ENCODE measurements at places on chromosomes 12 and 14.

GRCh38 chr14:104639885-104640548 lies 35.4 kb upstream of the TMEM179 start:
- DNase-seq, result peak; percentile 6

- DNase-seq, result no peak
Observed at GRCh38 chr12:131853832-131854797, 25.9 kb downstream of the MMP17 start.

DNA sequence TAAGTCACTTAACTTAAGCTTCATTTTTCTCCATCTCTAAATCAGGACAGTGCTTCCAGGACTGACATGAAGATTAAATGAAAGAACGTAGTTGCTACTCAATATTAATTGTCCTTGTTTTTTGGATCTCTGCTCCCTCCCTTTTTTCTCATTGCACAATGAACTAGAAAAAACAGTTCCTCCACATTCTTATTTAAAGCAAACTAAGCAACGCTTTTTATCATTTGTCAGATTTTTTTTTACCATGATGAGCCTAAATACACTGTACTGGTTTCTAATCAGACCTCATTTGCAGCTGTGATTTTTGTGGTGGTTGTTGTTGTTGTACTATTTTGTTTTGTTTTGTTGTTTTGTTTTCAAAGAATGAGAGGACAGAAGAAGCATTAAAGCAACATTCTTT lies 23.2 kb upstream of the PARP11 start:
- DNase-seq, result no peak

GRCh38 chr14:98964171-98964570 lies 307.8 kb downstream of the BCL11B start:
- DNase-seq, result no peak

- DNase-seq, result no peak
Observed at GRCh38 chr12:53990311-53991076, 5.5 kb downstream of the HOXC10 start.

DNA sequence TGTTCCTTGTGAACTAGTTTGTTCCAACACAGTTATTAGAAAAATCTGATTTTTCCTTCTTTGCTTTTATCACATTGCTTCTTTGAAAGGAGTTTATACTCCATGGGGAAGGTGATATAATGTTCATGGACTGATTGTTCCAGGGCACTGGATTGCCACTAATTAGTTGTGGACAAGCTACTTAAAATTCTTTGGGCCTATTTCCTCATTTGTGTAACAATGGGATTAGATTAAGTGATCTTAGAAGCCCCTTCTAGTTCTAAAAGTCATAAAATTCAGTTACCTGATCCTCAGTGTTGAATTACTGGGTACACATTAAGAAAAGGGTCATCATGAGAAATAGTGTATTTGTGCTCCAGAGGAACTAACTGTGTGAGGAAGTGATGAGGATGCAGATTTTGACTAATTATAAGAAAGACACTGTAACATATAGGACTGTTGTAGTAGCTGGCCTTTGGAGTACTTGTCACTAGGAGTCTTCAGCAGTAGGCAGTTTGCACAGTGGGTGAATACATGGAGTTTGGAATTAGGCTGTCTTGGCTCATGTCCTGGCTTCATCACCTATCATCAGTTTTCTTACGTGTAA lies 82.2 kb downstream of the MIA2 start:
- DNase-seq, result no peak

GRCh38 chr12:23217158-23217557 lies 592.2 kb downstream of the ETNK1 start:
- no peak for DNase-seq

DNA sequence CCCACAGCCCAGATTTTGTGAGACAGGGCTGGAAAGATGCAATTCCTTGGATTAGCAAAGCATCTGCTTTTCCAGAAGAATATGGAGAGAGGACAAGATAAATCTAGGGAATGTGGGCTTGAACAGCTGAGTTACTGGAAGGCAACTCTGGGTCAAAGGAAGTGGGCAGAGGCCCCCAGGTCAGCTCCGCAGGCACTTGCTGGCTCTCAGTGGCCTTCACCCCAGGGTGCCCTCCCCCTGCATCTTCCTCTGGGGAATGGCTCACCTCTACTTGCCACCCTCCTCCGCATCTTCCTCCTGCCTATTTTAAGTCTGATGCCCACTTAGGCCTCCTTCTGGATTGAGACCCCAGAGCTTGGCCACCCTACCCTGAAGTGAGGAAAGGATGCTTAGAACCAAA lies 10.5 kb upstream of the PNMA1 start:
- DNase-seq, result no peak

GRCh38 chr12:59040656-59041055 lies 120.4 kb upstream of the LRIG3 start:
- DNase-seq, result no peak

GRCh38 chr12:68422956-68423574 lies 90.9 kb upstream of the MDM1 start:
- DNase-seq, result no peak

DNA sequence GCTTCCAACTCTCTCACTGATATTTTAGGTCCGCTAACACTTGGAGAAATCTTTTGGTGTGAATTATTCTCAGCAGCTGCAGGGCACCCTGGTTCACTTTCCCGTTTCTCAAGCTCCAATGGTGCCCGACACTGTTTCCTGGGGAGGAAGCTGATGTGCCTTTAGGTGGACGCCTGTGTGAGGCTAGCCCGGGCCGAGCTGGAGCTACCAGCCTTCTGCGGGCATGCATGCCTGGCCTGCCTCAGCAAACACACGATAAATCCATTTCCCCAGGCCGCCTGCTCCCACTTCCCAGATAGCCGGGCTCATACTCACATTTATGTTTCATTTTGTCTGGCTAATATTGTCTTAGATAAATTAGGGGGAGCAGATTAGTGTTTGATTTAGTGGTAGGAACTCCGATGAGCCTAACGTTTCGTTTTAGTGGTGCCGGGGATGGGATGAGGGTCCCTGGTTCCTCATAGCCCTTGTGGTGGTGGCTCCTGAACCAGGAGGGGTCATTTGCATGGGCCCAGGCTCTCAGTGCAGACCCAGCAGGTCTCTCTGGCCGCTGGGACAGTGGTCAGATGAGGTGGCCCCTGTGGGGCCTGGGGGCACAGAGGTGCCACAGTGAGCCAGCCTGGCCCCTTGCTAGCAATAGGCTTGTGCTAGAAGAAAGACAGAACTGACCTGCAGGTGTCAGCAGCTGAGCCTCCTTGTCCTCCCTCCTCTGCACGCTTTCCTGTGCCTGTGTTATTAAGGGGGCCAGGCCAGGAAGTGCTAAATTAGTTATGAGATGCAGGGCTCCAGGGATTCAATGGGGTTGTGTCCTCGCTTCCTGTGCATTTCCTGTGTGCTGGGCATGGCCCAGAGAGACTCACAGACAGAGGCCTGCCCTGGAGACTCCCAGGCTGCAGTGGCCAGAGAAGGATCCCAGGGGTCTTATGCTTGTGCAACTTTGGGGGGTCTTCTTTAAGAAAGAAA lies 88.3 kb downstream of the KIF26A start:
- DNase-seq, result no peak

- DNase-seq, result peak; percentile 6
Observed at GRCh38 chr14:62179367-62180018, 417.3 kb downstream of the SNAPC1 start.

All from CD4-positive, alpha-beta T cell treated with Interleukin-4 for 4 hours (primary cell).